GM23248 (cell line): ENCODE measurements at places on chromosomes 1 and 21.
A peak's percentile ranks its signal among the peaks of the same experiment; 100 is the strongest.

DNA sequence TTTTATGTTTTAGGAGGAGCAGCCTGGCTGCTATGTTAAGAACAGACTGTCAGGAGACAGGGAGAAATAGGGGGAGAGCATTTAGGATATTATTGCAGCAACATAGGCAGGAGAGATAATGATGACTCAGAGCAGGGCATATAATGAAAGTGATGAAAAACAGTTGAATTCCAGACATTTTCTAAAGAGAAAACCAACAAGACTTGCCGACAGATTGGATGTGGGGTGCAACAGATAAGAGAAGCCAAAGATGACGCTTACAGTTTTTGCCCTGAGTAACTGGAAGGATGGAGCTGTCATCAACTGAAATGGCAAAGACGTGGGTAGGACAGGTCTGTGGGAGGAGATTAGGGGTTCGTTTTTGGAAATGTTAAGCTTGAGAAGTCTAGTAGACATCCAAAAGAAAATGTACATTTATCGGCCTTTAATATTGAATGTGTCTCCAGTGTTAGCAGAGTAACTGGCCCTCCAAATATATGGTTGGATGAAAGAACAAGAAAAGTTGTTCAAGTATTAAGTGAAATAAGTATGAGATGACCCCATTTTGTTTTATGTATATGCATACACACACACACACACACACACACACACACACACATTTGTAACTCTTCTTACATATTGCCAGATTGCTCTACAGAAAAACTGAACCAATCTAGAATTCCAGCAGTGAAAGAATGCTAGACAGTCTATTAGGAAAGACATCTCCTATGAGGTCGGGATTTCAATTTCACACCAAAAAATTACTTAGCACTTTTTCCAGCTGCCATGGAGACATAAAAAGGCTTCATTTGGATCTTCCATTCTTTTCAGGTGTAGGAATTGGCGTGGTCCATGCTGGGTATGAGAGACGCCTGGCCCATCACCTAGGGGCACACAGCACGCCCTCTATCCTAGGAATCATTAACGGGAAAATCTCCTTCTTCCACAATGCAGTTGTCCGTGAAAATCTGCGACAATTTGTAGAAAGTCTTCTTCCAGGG is 17.2 kb downstream of the DNAJC16 start:
- peak overlapping the region; percentile 56 for H3K27ac ChIP-seq
- DNase-seq, result peak; percentile 81
- H3K4me3 ChIP-seq, result peak overlapping the region; percentile 16; the same call in 1 of the 2 replicates

- peak overlapping the region; percentile 0; the same call in 1 of the 2 replicates for H3K4me3 ChIP-seq
- peak; percentile 89 for DNase-seq
- H3K27me3 ChIP-seq, result no peaks in the 10 kb centered on the region
- H3K36me3 ChIP-seq, result no peaks in the 10 kb centered on the region
Observed at GRCh38 chr21:29091033-29091432, 17.6 kb upstream of the CCT8 start.

DNA sequence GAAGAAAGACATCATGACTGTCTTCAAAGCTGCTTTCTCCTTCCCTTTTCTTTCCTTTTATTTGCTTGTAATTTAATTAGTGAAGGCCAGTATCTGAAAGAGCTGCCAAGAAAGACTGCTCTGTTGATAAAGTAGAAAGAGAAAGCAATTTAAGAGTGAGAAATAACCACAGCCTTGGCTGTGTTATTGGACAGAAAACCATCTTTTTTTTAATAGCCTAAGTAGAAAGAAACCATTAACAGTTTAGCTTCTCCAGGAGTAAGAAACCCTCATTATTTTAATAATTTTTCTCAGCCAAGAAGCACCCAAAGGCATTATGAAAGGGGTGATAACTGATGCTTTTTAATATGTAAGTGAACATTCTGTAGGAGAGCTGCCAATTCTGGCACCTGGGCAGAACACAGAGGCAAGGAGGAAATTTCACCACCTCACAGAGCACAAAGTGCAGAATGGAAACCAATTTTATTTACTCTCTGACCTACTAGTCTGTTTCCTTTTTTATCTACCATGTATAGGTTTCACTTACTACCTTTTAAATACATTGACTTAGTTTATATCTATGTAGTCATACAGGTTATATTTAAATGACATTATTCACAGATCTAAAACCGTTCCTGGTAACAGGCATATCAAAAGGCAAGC is 703.2 kb downstream of the MRPL39 start:
- H3K27ac ChIP-seq, result no peak overlapping the region
- H3K36me3 ChIP-seq, result no peaks in the 10 kb centered on the region
- H3K4me3 ChIP-seq, result no peak overlapping the region

DNA sequence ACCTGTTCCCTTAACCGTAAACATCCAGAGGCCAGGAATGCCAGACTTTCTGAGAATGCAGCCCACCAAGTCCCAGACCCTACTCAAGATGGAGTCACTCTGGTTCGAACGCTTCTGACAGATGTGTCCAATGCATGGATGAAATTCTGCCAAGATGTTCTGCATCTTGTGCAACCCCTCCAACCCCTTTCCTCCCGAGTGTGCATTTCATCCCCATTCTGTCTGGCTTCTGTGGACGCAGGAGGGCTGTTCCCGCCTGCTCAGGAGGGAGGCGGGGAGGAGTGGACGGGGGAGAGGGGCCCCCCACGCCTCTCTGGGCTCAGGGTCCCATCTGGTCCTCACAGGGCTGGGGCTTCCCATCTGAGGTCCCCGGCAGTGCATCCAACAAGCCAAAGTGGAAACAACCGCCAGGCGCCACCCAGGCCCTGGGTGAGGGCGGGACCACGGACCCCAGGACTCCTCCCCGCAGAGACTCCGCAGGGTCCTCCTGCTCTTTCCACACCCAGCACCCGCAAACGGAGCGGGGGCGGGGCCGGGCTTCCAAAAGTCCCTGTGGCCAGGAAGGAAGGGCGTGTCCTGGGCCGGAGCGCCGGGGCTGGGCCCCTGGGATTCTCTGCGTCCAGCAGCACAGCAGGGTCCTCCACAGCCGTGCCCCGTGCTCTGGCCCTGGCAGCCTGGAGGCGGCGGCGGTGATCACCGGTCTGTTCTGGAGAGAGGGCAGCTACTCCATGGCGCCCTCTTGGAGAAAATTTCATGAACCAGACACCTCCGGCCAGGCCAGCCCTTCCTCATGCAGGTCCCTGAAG is 27.8 kb upstream of the SUMO3 start:
- peak overlapping the region; percentile 73 for H3K27ac ChIP-seq
- H3K4me3 ChIP-seq, result peak overlapping the region; percentile 63
- 0 out of 2 replicates have a peak, but pooled peaks cover 6% of the 10 kb centered on the region for H3K27me3 ChIP-seq
- H3K4me1 ChIP-seq, result peaks cover 9% of the 10 kb centered on the region

DNA sequence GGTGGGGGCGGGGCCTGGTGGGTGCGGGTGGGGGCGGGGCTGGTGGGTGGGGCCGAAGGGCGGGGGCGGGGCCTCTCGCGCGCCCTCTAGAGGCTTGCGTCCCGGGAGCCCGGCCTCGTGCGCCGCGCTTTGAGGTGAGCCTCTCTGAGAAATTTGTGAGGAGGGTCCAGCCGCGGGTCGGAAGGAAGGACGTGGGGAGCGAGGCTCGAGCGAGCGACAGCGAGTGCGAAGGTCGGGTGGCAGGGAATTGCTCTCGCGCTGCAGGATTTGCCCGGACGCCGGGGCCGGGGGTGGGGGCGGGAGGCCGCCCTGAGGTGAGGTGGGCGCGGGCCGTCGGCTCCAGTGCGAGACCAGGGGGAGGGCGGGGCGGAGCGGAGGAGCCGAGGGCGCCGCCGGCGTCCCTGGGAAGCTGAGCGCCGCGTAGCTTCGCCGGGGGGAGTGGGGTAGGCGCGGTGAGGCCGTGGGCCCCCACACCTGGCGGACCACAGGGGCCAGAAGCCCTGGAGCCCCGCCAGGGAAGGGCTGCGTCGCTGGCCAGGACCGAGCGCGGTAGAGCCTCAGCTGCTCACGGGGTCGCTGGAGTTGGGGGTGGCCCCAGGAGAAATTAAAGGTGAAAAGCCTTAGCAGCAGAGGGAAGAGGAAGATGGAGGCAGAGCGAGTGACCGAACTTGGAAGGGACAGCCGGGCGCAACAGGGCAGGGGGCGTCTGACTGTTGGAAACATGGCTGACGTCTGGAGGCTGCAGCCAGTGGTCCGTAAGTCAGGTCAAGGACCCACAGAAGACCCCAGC is 754 bp upstream of the LSS start:
- no peaks in the 10 kb centered on the region for H3K27me3 ChIP-seq
- no peak overlapping the region for H3K27ac ChIP-seq
- H3K4me1 ChIP-seq, result peaks cover 15% of the 10 kb centered on the region; the same call in 1 of the 2 replicates
- H3K4me3 ChIP-seq, result peak overlapping the region; percentile 71
- no peak for DNase-seq
- H3K36me3 ChIP-seq, result 0 out of 2 replicates have a peak, but pooled peaks cover 7% of the 10 kb centered on the region

DNA sequence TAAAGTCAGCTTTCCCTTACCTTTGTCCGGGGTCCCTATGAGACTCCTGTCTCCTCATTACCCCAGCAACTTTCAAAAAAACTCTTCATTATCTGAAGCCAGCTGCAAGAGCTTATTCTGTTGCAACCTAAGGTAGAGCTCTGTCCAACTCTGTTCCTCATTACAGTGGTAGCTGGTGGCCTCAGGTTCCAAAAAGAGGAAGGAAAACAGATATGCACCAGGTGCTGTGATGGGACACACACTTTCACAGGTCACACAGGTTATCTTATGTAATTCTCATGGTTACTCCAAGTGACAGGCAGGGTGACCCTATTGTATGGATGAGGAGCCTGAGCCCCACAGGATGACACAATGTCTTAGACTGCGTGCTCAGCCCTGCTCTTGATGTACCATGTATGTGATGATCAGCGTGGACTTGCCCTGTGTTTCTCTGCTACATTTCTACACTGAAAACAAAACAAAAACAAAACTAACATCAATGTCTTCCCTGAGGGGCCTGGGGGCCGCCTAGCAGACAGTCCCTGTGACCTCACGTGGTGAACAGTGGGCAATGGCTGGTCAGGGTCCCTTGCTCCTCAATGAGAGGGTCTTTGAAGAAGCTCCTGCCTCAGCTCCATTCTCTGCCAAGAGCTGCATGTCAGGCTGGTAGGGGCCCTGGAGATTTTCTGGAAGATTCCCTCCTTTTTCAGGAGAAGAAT is 9.7 kb upstream of the TENT5C start:
- no peaks in the 10 kb centered on the region for H3K4me1 ChIP-seq
- no peak overlapping the region for H3K4me3 ChIP-seq
- H3K27me3 ChIP-seq, result peaks cover 28% of the 10 kb centered on the region
- no peak for DNase-seq
- H3K36me3 ChIP-seq, result no peaks in the 10 kb centered on the region
